ENCODE measurements at places on chromosomes 6 and 20.

- no peak for DNase-seq
Measured at GRCh38 chr20:17797161-17797560, 97.4 kb downstream of the BANF2 start.

- DNase-seq, result no peak
Measured at GRCh38 chr6:141401851-141402250, 730.9 kb upstream of the GJE1 start.

DNA sequence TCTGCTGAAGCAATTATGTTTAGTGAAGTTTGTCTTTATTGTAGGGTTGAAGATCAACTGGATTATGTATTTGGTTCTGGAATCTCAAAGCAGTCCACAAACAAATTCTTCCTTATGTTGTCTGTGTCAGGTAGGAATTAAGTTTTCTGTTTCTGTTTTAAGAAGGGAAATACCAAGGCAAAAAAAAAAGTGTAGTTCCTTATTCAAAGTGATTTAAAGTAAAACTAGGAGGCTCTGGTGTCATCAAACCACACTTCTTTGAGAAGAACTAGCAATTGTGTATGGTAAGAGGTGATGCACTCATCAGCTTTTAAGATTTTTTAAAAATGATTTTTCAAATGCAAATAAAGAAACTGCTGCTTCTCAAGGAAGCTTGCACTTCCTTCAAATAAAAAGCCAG is 1.9 kb downstream of the FAM135A start:
- DNase-seq, result no peak

DNA sequence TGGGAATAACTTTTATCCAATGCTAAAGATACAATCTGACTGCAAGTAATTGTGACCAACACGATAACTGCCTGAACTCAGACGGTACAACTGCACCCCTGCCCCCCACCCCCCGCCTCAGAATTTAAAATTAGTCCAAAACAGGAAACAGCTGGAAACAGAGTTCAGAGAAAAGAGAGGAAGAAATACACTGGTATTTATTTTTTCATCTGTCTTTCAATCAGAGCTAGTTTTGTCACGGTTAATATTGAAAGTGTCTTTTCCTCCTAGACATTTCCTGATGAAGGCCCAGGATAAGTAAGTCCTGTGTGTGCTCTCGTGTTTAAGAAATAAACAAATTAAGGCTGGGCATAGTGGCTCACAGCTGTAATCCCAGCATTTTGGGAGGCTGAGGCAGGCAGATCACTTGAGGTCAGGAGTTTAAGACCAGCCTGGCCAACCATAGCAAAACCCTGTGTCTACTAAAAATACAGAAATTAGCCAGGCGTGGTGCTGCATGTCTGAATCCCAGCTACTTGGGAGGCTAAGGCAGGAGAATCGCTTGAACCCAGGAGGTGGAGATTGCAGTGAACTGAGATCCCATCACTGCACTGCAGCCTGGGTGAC is 21.5 kb downstream of the ACSS1 start:
- DNase-seq, result no peak

DNA sequence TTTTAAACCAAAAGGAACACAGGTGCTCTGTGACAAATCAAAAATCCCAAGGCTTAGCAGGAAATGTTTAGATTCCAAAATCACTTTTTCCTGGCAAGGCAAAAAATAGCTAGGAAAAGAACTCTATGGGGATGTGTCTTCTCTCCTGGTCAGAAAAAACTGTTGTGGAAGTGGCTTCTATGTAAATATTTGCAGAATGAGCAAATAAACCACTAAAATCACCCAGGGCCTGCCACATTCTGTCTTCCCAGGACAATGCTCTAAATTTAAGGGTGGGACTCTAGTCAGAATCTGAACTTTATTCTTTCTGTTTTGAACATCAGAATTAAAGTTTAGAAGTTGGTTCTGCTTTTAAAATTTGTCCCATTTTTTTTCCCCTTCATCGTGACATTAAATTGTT is 29.3 kb downstream of the GCM1 start:
- no peak for DNase-seq

DNA sequence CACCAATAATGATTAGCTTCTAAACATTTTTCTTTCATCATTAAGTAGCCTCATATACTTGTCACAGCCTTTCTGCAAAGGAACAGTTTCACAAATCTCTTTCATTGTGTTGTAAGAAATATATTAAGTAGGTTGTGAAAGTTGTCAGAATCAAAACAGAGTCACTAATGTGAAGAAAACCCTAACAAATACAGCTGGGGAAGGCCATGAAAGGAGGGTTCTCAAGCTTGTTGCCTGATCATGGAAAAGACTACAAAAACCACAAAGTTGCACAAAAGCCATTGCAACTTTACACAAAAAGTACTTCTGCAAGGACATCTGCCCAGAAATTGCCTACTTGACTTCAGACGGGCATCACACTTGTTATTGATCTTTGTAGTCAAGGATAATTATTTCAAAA is 216.1 kb downstream of the ALDH8A1 start:
- no peak for DNase-seq

DNA sequence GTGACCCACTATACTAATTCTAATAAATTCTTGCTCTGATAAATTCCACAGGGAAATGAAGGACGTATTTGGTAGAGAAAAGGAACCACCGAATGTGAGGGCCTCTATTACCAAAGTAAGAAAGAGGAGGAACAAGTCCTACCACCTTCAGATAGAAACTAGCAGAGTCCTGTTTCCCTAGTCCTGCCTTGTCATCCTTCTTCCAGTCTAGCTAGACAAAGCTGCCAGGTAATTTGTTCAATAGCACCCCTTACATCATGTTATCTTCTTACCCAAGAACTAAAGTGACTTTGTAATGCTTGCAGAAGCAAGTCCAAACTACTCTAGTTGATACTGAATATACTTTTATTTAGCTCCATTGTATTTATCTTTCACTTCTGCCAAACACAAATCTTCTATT is 29.3 kb upstream of the FAM83B start:
- no peak for DNase-seq

DNA sequence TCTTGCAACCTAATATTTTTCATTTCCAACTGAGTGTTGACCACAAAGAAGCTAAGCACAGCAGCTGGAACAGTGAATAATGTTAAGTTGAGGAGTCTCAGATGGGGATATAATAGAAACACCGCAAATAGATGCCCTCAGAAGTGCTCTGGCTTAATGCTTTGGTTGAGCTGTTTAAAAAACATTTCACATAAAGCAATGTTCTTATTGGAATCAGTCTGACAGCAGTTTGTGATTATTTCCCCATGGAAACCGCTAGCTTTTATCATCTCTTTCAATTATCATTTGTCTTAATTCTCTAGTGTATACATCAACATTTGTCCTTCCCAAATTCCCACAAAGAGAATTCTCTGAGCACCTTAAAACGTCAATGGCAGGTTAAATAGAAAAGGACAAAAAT is 30.8 kb downstream of the METTL24 start:
- DNase-seq, result no peak

DNA sequence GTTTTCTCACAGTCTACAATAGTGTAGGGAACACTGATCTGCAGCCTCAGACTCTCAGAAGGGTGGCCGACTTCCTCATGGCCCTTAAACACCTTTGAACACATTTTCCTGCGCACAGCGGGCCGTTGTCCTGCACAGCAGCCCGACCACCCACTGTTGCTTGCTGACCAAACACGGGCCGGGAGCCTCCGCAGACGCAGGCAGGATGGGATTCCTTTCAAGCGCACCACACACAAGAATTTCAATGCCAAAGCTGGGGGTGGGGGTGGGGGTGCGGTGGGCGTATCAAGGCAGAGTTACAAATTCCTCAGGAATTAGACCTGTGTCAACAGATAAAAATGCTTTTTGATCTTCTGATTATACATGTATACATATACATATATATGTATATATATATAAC is 74.5 kb downstream of the HUS1B start:
- no peak for DNase-seq

DNA sequence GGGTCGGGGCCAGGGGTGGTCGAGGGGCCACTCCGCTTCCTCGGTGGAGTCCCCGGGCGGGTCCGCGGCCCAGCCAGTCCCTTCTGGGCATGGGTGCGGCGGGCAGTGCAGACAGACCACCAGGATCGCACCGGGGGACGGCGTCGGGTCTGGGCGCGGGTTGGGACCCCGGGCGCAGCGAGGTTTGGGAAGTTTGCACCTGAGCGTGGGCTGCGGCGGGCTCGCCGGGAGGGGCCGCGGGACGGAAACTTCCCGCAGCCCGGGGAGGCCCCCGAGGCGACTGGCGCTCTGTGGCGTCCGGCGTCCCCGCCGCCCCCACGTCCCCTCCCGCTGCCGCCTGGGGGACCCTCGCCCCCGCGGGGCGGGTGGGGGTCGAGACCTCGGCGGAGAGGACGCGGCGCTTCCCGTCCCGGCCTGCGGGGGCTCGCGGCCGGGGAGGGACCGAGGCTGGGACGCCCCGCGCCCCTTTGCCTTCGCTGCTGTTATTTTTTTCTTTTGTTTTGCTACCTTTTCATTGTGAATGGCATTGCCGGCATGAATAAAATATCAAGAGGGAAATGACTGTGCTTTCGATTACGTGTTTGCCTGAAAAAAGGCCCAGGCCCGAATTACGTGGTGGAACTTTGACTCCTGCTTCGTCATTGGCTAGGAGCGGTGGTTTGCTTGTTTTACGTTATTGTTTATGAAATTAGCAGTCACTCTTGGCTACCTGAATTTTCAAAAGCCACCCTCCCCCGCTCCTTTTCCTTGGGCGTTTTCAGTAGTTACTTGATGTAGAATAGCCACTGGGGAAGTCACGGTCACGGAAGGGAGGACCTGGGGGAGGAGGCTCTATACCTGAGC is 703 bp downstream of the SNX9 start:
- peak; percentile 42 for DNase-seq

GRCh38 chr6:41022294-41022693 is 16.7 kb downstream of the UNC5CL start:
- no peak for DNase-seq

DNA sequence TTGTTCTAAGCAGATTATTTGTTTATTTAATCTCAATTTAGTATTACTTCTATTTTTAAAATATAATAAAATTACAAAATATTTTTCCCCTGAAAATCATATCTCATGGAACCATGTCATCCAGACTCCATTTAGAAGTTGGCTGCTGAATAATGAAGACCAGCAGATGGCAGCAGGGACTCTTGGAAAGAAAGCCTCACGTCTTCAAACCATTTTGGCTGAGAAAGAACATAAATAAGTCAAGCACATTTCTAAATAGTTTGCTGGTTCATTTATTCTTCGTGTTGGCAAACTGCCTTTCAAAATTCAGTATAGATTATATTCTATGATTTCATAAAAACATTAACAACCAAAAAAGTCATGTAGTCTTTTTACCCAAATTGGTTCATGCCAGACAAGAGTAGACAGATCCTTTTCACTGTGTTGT is 71.7 kb downstream of the RCAN2 start:
- no peak for DNase-seq

DNA sequence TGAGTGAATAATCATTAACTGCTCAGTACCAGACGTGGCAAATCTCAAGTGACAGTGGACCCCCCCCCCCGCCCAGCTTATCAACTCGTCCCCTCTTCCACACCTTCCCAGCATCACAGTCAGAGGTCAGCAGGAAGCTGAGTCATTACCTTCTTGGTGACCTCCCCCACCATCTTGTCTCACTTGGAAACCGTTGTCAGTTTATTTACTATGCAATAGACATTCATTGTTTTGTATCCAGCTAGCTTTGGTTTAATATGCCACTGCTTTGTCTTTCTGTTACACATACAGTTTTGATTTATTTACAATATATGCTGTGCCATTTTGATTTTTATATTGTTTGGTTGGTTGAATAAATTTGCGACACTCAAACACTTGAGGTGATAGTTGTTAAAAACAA is 158.1 kb downstream of the QKI start:
- no peak for DNase-seq

DNA sequence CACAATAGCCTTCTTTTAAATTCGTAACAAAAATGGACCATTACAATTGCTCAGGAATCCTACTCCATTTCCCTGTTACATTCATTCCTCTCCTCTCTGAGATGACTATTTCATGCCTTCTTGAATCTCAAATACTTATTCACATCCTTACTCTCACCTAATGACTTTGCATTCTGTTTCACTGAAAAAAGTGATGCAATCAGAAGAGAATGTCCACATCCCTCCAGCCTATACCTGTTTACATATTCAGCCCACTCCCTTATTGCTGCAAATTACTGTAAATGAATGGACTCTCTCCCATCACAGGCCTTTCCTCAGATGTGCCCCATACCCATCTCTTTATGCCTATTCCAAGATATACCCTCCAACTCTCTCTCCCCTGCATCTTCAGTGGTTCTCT is 8.6 kb downstream of the TAAR1 start:
- DNase-seq, result no peak

DNA sequence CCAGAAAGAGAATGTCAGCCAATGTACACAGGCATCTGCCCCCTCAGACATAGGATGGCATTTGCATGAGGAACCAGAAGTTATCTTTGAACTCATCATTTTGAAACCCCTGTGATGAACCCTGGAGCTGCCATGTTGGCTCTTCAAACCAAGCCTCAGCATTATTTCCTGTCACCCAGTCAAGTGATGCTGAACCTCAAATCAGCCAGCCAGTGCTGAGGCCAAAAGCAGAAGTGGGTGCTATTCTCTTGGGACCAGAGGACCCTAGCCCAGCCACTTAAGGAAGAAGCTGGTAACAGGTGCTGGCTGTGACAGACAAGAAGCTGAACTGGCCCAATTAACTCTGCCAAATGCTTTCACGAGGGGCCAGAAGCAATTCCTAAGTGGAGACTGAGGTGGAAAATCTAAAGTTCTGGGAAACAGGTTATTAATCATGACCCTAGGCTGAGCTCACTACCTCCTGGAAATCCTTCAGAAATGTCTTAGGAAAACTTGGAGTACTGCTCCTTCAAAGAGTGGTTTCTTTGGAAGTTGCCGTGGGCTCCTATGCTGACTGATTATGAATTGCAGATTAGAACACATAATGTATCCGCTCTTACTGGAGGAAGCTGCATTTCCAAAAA is 4.0 kb downstream of the PKIG start:
- no peak for DNase-seq

DNA sequence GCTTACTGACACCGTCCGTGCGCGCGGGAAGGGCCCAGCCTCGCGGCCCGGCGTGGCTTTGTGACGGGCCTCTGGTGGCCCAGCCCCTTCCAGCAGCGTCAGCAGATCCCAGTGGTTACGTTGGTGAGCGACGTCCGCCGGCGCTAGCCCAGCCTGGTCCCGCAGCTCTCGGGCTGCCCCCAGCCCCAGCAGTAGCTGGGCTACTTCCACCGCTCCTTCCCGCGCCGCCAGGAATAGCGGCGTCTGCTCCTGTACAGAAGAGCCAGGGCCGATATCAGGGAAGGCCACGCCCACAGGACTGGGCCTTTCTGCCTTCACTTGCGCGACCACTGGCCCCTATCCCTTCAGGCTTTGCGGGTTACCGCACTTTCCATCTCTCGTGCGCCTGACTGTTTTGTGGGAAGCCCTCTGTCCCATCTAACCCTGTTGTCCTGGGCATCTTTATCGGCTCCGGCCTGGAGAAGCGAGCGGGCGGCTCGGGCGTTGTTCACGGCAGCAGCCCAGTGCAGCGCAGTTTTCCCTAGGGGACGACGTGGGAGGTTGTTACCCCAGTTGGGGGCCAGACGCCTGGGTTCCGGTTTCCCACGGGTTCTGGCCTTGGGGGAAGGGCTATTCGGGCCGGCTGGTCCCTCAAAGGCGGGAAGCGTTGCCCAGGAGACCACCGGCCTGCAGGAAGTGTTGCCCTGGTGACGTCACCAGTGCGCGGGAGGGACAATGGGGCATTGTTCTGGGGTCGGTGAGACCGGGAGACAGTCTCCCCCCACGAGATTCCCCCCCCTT is 3.6 kb upstream of the GPSM3 start:
- DNase-seq, result no peak

- peak; percentile 9 for DNase-seq
Measured at GRCh38 chr20:50635676-50636600, 55.4 kb downstream of the RIPOR3 start.
